Activated CD4-positive, CD25-positive, alpha-beta regulatory T cell (primary cell): ENCODE measurements at places on chromosomes 6 and 20.

DNA sequence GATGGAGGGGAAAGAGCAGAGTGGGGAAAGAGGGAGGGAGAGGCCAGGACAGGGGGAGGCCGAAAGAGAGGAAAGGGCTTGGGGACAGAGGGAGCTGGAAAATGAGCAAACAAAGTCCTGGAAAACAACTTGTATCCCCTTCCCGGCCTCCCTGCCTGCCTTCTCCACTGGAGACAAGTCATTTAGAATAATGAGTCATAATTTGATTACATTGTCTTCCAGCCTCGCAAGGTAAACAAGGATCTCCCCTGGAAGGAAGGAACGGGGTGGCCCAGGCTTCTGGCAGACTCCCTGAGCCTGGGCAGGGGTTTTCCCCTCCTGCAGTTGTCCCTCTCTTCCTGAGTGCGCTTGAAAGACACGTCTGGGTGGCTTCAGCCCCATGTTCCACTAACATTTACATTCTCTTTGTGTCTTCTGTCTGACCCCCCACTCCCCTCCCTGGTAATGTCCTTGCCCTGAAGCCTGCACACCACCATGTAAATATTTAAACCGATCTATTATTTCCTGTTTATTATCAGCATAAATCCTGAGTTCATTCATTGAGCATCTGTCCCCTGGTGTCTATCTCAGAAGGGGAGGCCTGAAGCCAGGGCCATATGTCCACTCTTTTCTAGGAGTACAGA, 12.1 kb upstream of the MRPS18A start:
- DNase-seq: no peak

GRCh38 chr20:4234128-4234527, 218.8 kb upstream of the RNF24 start:
- DNase-seq: no peak

GRCh38 chr6:148907573-148907972, 160.7 kb downstream of the UST start:
- DNase-seq: no peak

- DNase-seq: no peak
Measured at GRCh38 chr6:154766288-154766687, 33.1 kb downstream of the SCAF8 start.

DNA sequence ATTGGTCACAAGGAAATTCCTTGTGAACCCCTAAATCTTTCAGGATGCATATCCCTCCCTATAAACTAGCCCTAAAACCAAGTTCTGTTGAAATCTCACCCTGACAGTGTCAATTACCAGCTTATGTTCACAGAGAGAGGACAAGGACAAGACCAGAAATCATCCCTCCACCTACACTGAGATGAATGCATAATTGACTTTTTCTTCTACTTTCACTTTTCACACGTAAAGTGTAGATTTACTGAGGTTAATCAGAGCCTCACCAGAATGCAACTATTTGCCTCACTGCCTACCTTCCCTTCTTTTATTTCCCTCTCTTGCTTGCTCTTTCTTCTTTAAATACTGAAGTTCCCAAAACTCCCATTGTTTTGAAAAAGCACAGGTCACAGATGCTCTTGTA, 15.3 kb upstream of the NKAIN2 start:
- no peak for DNase-seq

DNA sequence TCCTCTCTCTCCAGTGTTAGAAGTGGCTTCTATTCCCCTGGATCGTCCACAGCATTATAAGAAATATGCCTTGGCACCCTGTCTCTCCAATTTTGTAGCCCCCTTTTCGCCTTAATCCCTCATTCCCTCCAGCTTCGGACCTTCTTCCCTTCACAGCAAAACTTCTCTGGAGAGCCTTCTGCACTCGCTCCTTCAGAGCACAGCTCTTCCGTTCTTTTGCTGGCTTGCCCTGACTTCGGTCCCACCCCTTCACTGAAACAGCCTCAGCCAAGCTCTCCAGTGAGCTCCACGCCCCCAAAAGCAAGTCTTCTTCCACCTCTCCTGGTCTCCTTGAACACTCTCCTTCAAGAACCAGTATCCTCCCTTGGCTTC, 134.7 kb upstream of the RNF24 start:
- no peak for DNase-seq

DNA sequence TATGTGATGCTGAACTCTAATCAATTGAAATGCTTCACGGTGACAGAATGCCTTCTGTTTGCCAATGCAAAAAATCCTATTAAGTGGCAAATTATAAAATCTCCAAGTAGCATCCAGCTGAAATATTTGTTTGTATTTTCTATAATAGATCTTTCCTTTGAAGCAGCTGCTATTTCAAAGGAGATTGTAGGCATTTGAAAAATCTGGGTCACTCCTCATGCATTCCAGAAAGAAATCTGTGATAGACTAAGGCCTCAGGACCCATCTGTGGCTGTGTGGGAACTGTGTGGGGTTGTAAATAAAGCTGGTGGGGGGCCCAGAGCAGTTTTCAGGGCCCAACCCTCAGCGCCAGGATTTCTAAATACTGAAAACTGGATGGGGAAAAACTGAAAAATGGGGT, 216.9 kb upstream of the ARG1 start:
- no peak for DNase-seq

- no peak for DNase-seq
Measured at GRCh38 chr6:15993716-15994228, 135.1 kb upstream of the MYLIP start.

- no peak for DNase-seq
Measured at GRCh38 chr6:120410586-120410985, 923.7 kb downstream of the TBC1D32 start.

DNA sequence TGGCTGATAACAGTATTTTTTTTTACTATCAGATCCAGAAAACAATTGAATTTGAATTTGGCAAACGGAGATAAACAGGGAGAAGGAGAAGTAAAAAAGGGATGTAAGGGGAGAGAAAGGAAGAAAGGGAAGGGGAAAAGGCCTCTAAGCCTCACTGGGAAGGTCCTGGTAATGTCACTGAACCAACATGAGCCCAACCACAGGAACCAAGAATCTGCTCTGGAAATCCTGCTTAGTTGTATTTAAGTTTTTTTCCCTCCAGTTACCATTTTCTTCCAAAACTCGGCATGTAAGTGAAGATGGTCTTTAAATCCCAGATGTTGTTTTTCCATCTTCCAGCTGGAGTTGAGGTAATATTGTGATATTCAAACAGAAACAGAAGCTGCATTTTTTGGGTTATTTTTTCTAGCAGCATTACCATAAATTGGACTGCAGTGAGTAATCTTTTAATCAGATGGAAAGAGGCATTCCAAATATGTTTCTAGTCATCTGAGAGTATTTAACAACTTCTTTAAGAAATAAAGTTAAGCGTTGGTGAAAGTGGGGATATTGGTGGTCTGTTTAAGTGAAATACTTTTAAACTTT, 91.1 kb downstream of the TXNDC5 start:
- no peak for DNase-seq

GRCh38 chr20:48740292-48740649, 87.5 kb downstream of the PREX1 start:
- DNase-seq: no peak

DNA sequence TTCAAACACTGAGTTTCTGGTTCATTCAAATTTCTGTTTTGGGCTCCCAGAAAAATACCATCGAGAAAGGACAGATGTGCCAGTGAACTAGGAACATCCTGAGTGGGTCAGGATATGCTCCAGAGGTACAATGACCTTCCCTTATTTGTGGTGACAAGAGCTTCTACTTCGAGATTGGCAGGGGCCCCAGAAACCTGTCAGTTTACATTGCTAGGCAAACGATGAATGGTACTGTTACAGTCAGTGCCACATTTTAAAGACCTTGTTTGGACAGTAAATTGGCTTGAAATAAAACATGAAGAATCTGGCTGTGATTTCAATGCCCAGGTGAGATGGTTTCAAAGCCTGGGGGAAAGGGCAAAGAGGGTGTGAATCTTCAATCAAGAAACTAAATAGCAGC, 454.5 kb upstream of the ID4 start:
- DNase-seq: no peak

DNA sequence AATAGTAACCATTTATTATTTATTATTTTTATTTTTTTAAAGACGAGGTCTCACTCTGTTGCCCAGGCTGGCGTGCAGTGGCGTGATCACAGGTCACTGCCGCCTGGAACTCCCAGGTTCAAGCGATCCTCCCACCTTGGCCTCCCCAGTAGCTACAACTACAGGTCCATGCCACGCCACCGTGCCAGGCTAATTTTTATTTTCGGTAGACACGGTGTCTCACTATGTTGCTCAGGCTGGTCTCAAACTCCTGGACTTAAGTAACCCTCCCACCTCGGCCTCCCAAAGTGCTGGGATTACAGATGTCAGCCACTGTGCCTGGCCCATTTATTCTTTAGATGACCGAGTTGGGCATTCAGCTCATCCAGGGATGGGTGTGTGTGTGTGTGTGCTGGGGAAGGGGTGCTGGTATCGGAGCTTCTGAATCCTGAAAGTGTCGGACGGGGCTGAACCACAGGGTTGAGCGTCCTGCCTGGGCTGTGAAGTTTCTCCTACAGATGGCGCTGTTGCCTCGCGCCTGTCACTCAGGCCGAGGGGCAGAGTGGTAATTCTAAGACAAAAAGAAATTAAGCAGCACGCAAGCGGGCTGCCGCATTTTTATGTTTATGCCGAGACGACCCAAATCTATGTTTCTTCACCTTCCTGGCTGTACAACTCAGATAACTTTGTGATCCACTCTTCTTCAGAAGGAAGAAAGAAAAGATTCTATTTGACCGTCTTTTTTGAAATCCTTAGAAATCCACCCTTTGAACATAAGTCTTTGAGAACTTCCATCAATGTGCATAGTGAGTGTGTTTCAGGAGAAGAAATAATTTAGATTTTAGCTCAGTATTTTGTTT, 252.8 kb downstream of the CDH26 start:
- DNase-seq: peak; percentile 10

DNA sequence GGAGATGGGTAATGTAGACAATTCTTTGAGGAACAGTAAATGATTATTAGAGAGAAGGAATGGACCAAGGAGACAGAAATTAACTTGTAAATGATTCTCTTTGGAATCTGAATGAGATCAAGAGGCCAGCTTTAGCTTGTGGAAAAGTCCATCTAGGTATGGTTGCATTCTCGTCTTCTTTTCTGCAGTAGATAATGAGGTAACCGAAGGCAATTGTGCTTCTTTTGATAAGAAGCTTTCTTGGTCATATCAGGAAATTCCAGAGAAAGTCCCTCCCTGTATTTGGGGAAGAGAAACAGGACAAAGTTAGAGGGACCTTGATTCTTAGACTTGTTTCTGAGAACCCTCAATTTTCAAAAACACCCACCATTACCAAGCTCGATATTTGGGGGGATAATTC, 109.1 kb upstream of the PRSS16 start:
- no peak for DNase-seq

DNA sequence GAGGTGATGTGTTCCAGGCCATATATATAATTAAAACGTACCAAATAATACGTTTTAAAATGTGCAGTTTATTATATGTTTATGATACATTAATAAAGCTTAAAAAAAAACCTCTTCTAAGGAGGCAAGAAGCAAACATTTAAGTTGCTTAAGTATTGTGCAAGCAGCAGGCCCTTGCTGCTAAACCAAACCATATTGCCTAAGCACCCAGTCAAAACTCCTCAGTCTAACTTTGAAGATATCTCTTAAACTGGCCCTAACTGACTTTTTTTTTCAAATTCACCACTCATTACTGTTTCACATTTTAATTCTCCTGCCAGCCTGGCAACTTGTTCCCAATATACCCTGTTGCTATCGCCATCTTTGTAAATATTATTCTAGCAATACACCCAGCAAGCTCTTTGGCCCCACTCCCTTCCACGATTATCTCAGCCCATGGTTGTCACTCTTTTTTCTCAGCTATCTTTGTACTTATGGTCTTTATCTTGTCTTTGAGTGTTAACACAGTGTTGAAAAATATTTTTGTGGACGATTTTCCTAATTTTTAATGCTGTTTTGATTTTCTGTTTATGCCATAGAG, 60.9 kb downstream of the C6orf58 start:
- no peak for DNase-seq

GRCh38 chr20:54626126-54626525, 150.7 kb downstream of the DOK5 start:
- no peak for DNase-seq

DNA sequence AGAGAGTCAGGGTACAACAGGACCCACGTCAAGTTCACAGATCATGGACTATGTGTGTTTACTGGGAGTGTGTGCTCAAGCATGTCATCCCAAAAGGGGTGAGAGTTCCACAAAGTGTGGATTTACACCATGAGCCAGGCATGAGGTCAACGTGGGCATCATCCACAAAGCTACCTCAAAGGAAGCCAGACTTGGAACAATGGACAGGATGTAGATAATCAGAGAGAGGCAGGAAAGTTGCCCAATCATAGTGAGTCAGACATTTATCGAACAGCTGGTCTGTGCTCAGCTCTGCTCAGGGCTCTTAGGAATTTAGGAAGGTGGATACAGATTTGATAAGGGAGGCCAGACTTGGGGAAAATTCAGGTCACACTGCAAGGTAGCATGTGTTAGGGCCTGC, 317.2 kb upstream of the CDYL start:
- DNase-seq: no peak

GRCh38 chr6:72322771-72323170, 299.1 kb upstream of the KCNQ5 start:
- DNase-seq: no peak

- no peak for DNase-seq
Measured at GRCh38 chr20:16930656-16931055, 182.5 kb downstream of the OTOR start.

- DNase-seq: no peak
Measured at GRCh38 chr20:10079964-10080363, 45.2 kb downstream of the ANKEF1 start.

- DNase-seq: no peak
Measured at GRCh38 chr20:8740265-8740664, 328.6 kb upstream of the PLCB4 start.

GRCh38 chr6:12506159-12506558, 210.4 kb upstream of the PHACTR1 start:
- no peak for DNase-seq

DNA sequence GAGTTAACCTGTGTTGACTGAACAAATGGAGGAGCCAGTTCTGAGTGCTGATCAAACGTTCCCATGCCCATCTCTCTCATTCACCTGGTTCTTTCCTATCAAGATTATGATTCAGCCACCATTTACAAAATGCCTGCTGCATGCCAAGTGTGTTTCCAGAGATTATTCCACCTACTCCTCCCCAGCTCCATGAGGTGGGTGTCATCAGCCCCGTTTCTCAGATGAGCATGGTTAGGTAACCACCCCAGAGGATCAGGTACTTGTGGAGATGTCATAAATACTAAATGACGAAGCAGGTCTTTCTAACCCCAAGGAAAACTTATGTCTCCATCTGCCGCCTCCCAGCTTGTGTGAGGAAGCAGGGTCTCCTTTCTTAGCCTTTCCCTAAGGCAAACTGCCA, 2.1 kb downstream of the BANF2 start:
- DNase-seq: no peak

- no peak for DNase-seq
Measured at GRCh38 chr20:23404196-23404595, 17.1 kb downstream of the NAPB start.
